ENCODE measurements at places on chromosomes 7 and 10. TPM values are rescaled to one million over a fixed set of nuclear protein-coding genes. Genes with fewer than 3 reads are reported as not detected.

The SPOCK2 gene
- 3.0 TPM for total RNA-seq

The CYP2E1 gene
- 0.43 TPM for total RNA-seq

DNA sequence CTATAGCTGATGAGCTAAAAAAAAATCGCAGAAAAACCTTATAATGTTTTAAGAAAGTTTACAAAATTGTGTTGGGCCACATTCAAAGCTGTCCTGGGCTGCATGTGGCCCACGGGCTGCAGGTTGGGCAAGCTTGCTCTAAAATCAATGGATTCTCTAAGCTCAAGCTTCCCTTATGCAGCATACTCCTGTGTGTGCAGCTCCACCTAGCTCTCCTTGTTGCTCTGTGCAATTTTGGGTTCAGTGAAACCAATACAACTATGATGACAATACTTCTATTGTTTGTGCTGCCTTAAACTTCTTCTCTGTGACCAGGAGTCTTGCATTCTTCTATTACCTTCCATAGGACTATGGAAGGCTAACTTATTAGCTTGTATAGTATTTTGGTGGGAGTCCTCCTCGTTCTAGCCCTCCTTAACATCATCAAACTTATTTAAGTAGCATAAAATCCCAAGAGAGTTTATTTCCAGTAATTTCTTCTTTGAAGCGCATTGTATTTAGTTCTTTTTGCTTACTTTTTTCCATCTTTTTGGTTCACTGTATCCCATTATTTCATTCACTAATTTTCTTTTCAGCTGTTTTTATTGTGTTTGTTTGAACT is 170.9 kb upstream of the SMIM30 start:
- peak; percentile 39 for DNase-seq

DNA sequence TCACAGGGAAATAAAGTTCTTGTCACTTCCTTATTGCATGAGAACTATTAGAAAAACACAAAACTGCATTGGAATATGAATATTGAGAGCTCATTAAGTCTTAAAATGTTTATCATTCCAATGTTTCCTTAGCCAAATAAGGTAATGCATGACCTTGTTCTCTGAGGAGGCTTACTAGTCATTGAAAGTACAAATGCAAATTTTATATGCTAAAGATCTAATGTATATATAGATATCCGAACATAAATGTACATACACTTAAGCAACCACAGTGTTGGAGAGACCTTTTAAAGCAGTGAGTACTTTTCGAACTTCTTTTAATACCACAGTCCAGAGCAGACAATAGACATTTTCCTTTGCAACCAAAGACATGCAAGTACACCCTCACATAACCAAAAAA is 96.1 kb downstream of the RELN start:
- no peak for DNase-seq

GRCh38 chr7:87151729-87152111 is 533 bp upstream of the DMTF1 start:
- no peak for DNase-seq
